CD4-positive, alpha-beta T cell (primary cell): ENCODE measurements at places on chromosomes 5 and 9. TPM values are rescaled to one million over a fixed set of nuclear protein-coding genes. Genes with fewer than 3 reads are reported as not detected.

- no peak for DNase-seq
Observed at GRCh38 chr9:91546574-91546973, 122.9 kb upstream of the NFIL3 start.

DNA sequence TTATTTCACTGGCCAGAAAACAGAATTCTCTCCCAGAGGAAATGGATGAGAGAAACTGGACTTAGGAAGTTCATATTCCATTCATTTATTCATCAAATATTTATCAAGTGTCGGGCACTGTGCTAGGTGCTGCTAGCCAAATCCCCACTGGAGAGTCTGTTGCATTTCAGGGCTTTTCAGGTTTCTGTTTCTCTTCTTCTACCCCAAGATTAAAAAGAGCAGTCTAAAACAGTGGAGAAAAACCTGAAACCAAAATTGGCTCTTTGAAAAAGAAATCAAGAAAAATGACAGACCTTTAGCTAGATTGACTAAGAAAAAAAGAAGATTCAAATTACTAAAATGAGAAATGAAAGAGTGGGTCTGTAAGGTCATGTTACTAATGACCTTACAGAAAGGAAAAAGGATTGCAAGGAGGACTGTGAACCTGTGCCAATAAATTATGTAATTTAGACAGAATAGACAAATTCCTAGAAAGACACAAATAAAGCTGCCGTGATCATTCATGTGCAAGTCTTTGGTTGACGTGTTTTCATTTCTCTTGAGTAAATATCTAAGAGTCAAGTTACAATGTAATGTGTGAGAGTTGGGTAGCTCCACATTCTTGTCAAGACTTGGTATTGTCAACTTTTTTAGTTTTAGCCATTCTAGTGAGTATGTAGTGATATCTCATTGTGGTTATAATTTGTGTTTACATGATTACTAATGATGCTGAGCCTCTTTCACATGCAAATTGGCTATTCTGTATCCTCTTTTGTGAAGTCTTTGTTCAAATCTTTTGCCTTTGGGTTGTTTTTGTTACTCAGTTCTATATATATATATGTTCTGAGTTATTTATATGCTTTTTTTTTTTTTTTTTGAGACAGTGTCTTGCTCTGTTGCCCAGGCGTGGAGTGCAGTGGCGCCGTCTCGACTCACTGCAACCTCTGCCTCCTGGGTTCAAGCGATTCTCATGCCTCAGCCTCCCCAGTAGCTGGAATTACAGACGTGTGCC is 23.7 kb downstream of the SNX30 start:
- no peak for DNase-seq

DNA sequence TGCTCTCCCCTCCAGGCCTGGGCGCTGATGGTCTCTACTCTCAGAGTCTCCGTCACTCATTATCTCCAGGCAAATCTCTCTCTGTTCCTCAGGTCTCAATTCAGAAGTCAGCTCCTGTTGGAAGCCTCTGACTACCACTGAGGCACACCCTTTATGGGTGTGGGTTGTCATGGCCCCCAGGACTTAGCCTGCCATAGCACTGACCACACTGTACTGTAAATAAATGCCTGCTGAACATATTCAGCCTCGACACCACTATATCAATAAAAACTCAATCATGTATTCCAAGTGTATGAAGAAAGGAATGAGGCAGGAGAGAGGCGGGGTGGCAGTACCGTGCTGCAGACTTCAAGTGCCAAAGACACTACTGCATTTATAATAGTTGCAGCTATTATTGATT is 88.9 kb downstream of the PCDH1 start:
- DNase-seq = no peak

- no peak for DNase-seq
Observed at GRCh38 chr9:133257465-133257956, 17.5 kb downstream of the ABO start.

DNA sequence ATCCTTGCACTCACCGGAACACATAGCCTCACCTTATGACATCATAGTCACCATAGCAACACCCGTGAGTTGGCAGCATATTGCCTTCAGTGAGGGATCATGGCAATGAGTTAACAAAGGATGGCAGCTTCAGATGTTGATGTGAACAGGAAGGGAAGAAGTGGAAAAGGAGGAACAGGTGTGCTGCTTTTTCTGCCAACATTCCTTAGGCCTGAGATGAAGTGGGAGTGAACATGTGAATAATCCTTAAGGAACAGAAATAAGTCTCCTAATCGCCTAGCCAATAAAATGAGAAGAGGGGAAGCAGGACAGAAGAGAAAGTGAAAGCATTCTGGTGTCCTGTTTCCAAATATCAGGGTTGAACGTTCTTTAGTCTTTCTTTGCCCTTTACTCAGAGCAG is 360.0 kb downstream of the BRINP1 start:
- DNase-seq = no peak

GRCh38 chr5:136028782-136029742 is at the start of gene TGFBI:
Gene TGFBI (plus strand): TSS chr5:136028988. CDS start chr5:136029056, 68 bp downstream.
- no peak for DNase-seq

Gene PITX1
- not detected for total RNA-seq

DNA sequence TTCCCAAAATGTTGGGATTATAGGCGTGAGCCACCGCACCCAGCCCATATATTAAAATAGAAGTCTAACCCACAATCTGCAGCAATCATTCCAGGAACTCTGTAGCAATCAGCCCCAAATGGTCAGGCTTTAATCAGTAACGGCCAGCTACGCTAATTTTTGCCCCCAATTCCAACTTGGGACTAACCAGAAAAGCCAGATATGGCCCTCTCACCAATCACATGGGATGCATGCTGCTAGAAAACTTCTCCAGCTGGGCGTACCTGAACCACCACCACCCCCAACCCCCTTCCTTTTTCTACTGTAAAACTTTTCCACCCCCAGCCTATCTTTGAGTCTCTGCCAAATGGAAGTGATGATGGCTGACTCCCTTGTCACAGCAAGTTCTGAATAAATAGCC is 4.1 kb downstream of the SUSD1 start:
- no peak for DNase-seq

- DNase-seq = peak; percentile 47
Observed at GRCh38 chr5:132979367-132979940, 16.0 kb upstream of the AFF4 start.

DNA sequence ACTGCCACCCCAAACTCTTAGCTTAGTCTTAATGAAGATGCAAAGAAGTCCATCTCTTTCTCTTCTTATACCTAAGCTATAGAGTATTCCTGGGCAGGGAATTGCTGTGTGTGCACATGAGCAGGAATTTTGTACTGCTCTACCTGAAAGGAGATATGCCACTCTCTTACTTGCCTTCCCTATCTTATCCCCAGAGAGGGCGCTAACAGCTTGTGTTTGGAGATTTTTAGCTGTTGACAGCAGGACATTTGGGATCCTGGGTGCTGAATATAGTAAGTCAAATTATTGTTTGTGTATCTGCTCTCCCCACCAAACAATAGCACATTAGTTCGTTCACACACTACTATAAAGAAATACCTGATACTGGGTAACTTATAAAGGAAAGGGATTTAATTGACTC is 159.5 kb downstream of the GABRG2 start:
- DNase-seq = no peak

DNA sequence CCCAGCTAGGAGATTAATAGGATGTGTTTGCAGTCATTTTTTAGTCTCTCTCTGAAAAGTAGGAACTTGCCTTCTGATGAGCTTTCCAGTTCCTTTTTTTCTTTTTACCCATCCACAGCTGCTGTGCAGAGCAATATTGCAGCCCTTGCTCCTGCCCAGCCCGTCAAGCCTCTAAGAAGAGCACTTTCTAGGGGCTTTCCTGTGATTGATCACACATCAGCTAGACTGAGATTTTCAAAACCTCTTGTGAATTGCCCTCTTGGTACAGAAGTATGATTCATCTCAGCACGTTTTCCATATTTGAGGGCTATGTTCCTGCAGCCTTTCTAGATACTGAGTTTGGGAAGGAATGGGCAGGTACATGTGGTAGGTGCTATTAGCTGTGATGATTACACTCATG is 93.9 kb downstream of the GALNT10 start:
- peak; percentile 19 for DNase-seq

DNA sequence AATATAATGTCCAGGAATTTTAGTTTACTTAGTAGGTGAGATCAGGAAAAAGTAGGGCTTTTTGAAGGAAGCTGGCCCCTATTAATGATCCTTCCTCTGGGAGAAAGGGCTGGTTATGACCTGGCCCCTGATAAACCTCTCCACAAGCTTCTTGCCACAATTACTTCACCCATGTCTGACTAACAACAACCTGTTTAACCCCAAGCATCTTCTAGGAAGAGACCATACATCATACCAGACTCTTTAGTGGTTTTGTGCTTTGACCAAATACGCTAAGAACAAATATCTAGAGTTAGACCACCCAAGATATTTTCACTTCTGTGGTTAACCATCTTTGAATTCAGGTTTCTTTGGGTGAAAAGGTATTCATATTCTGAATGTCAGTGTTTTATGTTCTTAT is 174.0 kb upstream of the SLC27A6 start:
- DNase-seq = no peak

DNA sequence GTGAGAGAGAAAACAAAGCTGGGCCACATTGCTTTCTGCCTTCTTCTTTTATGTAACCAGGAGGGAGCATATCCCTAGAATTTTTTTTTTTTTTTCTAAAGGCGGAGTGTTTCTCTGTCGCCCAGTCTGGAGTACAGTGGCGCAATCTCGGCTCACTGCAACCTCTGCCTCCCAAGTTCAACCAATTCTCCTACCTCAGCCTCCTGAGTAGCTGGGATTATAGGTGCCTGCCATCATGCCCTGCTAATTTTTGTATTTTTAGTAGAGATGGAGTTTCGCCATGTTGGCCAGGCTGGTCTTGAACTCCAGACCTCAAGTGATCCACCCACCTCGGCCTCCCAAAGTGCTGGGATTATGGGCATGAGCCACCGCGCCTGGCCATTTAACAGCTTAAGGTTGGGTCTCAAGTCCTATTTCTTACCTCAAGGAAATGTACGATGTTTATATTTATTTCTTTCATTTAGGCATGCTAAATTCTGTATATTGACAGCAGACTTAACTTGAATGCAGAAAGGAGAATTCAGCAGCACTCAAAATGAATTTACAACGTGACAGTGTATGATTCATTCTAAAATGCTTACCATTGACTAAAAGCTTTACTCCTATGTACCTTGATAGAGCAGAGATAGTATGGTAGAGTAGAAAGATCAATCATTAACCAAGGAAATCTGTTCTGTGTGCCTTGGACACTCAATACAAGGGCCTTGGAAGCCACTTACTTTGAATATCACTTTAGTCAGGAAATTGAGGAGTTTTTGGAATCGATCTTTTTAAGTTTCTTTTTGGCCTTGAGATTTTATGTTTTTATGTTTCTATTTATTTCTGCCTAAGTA is 100.9 kb downstream of the F2RL2 start:
- DNase-seq = no peak

Gene C9
- total RNA-seq = not detected

- no peak for DNase-seq
Observed at GRCh38 chr5:113060408-113061025, 83.9 kb downstream of the DCP2 start.

DNA sequence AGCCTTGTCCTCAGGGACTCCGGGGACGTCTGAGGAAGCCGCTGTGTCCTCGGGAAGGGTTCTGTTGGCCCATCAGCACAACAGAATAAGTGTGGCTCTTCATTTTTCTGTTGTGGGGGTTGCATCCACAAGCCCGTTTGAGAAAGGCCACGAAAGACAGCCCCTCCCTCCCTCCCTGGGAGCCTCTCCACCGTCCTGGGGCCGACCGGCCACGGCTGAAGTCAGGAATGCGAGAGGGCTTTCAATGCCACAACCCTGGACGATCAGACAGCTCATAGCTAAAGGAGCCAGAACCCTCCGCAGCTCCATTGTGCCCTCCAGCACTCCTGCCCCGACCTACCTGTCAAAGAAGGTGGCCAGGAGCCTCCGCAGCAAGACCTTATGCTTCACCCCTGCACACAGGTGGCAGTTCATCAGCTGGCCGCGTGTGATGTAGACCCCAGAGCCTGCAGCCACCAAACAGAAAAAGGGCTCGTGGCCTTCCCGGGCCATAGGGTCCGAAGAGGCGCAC is 52.4 kb upstream of the UBAC1 start:
- peak; percentile 3 for DNase-seq

Gene TYRP1
- total RNA-seq = not detected

- DNase-seq = no peak
Observed at GRCh38 chr5:45399041-45399440, 297.1 kb downstream of the HCN1 start.

GRCh38 chr5:92979716-92980115 is 601.3 kb downstream of the NR2F1-AS1 start:
- no peak for DNase-seq

Gene NME5
- not detected for total RNA-seq

DNA sequence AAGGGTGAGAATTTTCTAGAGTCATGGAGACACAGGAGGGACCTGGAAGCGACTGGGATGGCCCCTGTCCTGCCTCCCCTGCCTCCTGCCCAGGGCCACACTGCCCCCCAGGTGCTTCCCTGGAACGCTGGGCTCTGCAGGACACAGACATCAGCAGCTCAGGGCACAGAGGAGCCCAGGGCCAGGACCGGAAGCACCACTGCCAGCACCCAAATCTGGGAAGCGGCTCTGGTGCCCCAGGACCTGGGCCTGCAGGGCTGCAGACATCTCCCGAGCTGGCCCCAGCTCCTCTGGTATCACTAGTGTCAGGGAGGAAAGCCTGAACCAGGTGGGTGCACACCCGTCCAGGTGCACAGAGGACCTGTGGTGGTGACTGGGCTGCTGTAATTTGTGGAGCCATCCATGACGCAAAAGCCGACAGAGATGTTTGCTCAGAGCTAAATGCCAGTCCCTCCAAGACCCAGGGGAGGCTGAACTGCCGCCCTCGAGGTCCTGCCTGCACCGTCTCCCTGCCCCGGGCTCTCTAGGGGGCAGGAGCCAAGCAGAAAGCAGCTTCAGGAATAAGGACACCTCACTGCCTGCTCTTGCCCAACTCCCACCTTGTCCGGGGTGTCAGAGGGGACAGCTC is 46.0 kb upstream of the SIMC1 start:
- DNase-seq = no peak

- DNase-seq = no peak
Observed at GRCh38 chr9:87271696-87272477, 225.8 kb upstream of the DAPK1 start.

Gene NR4A3
- total RNA-seq = 42.4 TPM

DNA sequence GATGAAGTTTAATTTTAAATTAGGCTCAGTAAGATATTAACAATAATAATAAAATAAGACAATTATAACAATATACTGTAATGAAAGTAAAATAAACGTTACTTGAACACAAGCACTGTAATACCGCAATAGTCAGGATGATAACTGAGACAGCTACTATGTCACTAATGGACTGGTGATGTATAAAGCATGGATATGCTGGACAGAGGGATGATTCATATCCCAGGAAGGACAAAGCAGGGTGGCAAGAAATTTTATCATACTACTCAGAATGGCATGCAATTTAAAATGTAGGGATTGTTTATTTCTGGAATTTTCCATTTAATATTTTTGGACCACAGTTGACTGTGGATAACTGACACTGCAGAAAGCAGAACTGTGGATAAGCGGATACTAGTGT is 196.9 kb downstream of the VPS13A start:
- DNase-seq = no peak

- DNase-seq = no peak
Observed at GRCh38 chr5:125483609-125484008, 737.2 kb upstream of the ZNF608 start.
